ENCODE measurements at places on chromosomes 2 and 18. TPM values are rescaled to one million over a fixed set of nuclear protein-coding genes. Genes with fewer than 3 reads are reported as not detected.
A peak's percentile ranks its signal among the peaks of the same experiment; 100 is the strongest.

GRCh38 chr18:79107886-79108285 lies 38.7 kb downstream of the ATP9B start:
- H3K27me3 ChIP-seq: no peaks in the 10 kb centered on the region
- H3K27ac ChIP-seq: no peak overlapping the region
- H3K4me1 ChIP-seq: no peaks in the 10 kb centered on the region
- no peaks in the 10 kb centered on the region for H3K36me3 ChIP-seq
- DNase-seq: no peak

DNA sequence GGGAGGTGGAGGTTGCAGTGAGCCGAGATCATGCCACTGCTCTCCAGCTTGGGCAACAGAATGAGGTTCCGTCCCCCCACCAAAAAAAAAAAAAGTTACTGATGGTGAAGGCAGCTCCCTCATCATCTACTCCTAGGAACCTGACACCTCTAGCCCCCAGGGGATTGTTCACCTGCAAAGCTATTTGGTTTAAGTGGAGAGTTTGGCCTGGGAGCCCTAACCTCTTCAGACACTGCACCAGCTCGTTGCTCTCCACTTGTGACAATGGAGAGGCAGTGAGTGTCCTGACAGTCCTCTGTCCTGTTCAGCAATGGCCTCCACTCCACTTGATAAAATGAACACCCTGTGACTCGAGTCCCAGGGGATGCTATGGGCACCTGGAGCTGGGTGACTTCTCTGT lies 43.5 kb downstream of the ATP6V1C2 start:
- no peaks in the 10 kb centered on the region for H3K4me1 ChIP-seq
- no peaks in the 10 kb centered on the region for H3K36me3 ChIP-seq
- no peak overlapping the region for H3K4me3 ChIP-seq

DNA sequence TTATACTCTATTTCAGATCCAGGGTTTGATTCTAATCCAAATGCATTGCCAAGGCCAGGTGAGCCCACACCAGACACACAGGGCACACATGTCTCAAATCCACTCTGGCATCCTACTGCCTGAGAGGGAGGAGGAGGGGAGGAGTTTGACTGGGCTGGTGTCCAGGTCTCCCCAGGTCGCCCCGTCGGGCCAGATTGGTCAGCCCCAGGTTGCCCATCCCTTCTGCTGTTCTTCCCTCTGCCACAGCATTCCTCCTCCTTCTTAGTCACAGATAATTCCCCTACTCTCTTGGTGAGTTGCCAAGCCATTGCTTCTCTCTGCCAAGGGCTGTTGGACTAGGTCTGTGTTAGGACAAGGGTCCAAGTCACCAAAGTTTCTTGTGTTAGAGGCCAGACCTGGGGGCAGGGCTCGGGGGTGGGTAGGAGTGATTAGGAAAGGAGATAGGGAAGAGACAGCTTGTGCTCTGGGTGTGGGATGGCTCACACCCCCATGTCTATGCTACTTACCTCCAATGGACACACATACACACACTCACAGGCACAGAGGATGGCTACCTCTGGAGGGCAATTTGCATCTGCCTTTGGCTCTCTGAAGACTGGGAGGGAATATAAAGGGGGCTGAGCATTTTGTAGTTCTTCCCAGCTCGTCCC lies 2.5 kb upstream of the EGR4 start:
- H3K27ac ChIP-seq: no peak overlapping the region
- H3K36me3 ChIP-seq: no peaks in the 10 kb centered on the region
- no peak overlapping the region for H3K4me3 ChIP-seq
- no peaks in the 10 kb centered on the region for H3K27me3 ChIP-seq
- no peak for DNase-seq
- H3K4me1 ChIP-seq: no peaks in the 10 kb centered on the region

- H3K4me1 ChIP-seq: no peaks in the 10 kb centered on the region
- H3K36me3 ChIP-seq: no peaks in the 10 kb centered on the region
- DNase-seq: no peak
- no peak overlapping the region for H3K4me3 ChIP-seq
Observed at GRCh38 chr2:14936426-14936825, 303.9 kb downstream of the LRATD1 start.

- no peaks in the 10 kb centered on the region for H3K27me3 ChIP-seq
- H3K36me3 ChIP-seq: no peaks in the 10 kb centered on the region
- H3K27ac ChIP-seq: peak overlapping the region; percentile 37
- no peak for DNase-seq
Observed at GRCh38 chr2:197077336-197077735, 150.8 kb upstream of the PGAP1 start.

DNA sequence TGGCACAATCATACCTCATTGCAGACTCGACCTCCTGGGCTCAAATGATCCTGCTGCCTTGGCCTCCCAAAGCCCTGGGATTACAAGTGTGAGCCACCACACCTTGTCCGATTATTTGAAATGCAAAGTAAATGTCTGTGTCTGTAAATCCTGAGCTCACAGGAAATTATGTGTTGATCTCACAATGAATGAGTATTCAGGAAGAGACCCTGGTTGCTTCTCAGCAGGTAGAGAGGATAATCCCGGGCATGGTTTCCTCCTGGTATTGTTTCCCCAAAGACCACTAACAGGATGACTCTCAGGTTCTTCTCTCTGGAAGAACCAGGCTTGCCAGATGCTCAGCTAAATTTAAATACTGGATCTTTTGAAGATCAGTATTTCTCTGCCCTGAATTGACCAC lies 147.6 kb downstream of the LDLRAD4 start:
- no peaks in the 10 kb centered on the region for H3K36me3 ChIP-seq
- no peaks in the 10 kb centered on the region for H3K4me1 ChIP-seq
- no peaks in the 10 kb centered on the region for H3K27me3 ChIP-seq
- no peak for DNase-seq

GRCh38 chr2:217802876-217803652 lies 199.7 kb downstream of the TNS1 start:
- no peak overlapping the region for H3K27ac ChIP-seq
- no peaks in the 10 kb centered on the region for H3K4me1 ChIP-seq

- H3K4me1 ChIP-seq: no peaks in the 10 kb centered on the region
- no peaks in the 10 kb centered on the region for H3K36me3 ChIP-seq
- no peak overlapping the region for H3K27ac ChIP-seq
- DNase-seq: no peak
Observed at GRCh38 chr2:60872510-60872928, 8.9 kb upstream of the REL start.

DNA sequence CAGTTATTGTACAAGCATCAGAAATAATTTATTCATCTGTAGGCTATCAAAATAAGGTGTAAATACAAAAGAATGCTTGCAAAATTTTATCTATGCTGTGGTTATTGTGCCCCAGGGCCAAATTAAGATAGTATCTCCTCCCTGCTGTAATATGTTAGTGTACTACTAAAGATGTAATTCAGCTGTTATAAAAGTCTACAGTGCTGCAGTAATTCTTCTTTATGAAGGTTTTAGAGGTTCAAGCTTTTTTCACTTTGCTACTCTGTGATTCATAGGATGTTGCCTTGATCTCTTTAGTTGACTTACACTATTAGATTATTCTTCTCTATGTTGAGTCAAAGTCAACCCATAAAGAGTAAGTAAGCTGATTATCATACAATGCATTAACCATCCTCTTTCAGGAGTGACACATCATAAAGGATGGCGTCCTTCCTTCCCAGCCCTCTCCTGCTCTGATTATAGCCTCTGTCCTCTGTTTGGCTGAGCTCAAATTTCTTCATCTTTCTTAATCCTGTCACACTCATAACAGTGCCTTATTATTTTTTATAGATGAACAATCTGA lies 29.3 kb upstream of the DYNAP start:
- no peak overlapping the region for H3K4me3 ChIP-seq
- no peak for DNase-seq
- H3K27ac ChIP-seq: no peak overlapping the region
- H3K4me1 ChIP-seq: no peaks in the 10 kb centered on the region

GRCh38 chr2:141959016-141959415 lies 171.8 kb downstream of the LRP1B start:
- H3K4me1 ChIP-seq: no peaks in the 10 kb centered on the region
- no peaks in the 10 kb centered on the region for H3K36me3 ChIP-seq
- H3K4me3 ChIP-seq: no peak overlapping the region

The M1AP gene
- 1.3 TPM for total RNA-seq

The ITGB6 gene
- not detected for total RNA-seq

The GNLY gene
- 2.1 TPM for total RNA-seq

The DPP4 gene
- 3.7 TPM for total RNA-seq

All from aorta (tissue), 5 donors.